ENCODE measurements at places on chromosomes 5 and 9.

DNA sequence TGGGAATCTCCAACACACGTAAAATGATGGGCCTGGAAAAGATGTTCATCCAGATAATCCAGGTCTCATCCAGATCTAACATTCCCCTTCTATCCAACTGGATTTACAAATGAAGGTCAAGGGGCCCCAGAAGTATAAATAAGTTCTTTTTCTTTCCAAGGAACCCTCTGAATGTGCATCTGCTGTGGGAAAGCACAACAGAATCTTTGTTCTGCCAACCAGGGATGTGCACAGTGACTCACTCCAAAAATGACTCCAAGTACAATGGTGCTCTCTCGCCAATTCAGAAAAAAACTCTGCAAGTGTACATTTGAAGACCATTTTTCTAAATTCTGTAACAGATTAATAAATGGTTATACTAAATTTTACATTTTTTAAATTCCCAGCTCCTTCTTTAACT is 12.4 kb downstream of the RAPGEF6 start:
- no peak for DNase-seq

GRCh38 chr9:111876179-111876578 is 20.4 kb upstream of the UGCG start:
- DNase-seq, result no peak

GRCh38 chr5:1009359-1010180 is 968 bp downstream of the NKD2 start:
- no peak for DNase-seq

GRCh38 chr5:103474677-103475076 is 87.9 kb downstream of the NUDT12 start:
- DNase-seq, result no peak

GRCh38 chr5:35877655-35878054 is 21.0 kb downstream of the IL7R start:
- no peak for DNase-seq

DNA sequence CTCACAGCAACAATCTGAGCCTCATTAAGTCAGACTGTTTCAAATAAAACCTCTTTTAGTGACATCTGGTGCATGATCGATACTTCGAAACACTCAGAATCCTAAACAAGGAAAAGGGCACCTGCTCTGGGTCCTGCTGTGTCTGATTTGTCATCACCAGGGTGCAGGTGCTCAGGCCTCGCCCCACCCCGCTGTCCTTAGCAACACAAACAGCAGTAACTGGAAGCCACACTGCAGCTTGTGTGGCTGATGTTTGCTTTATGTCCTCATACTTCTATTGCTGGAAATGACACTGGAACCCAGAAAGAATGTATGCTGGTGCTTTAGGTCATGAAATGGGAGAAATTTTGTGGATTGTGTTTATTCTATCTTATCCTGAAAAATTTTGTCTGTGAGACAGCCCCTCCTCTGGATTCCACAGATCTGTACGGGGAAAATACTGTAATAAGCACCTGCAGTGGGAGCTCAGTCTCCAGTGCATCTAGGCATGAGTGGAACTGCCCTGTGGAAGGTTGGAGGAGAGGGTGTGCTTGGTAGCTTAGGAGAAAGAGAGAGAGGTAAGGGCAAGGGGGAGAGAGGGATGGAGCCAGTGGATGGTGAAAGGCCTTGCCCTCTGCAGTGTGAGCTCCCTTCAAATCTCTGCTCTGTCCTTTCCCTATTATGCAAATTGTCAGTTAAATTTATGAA is 284.2 kb downstream of the SMARCA2 start:
- DNase-seq, result peak; percentile 94

- DNase-seq, result no peak
These were observed 153.1 kb upstream of the OTULINL start for GRCh38 chr5:14428302-14429081.

DNA sequence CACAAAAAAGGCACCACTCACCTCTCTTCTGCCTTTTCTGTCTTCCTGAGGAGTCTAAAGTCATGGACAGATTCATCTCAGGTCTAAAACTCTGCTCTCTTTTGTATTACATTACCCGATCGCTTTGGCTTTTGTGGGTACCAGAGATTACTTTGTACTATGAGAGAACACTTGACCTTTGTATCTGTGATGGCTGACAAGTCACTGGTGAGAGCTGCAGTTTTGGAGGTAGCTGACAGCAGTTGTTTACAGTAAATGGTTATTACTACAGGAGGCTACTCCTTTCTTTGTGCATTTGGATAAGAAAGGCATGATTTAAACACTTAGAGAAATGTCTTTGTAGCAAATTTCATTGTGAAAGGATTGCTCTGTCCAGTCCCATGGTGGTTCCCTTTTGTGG is 307.3 kb downstream of the FBXL17 start:
- DNase-seq, result no peak

DNA sequence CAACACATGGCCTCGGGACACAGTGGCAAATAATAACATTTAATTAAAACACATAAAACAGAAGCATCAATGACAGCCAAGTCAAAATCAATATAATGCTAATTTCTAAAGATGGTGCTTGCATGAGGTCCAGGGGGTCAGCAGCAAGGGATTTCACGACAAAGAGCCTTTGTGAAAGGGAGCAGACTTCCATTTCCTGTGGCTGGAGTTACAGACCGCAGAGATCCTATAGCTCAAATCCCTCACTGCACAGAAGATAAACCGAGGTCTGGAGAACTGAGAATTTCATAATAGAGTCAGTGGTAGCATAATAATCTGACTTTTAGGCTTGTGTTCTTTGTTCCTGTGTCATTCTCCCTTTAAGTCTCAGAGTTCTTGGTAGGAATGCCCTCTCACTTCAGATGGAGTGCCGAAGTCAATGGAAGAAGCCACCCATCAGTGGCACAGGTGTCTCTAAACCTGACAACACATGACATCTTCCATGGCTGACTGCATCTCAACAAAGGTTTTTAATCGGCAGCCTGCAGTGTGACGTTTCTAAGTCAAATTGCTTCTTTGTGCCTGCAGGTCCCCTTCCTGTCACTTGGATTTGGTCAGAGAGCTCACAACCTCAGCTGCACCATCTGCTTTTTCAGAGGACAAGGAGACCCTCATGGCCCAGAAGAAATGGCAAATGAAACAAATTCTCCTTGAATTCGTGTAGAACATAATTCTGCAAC is 67.4 kb downstream of the CARTPT start:
- peak; percentile 32 for DNase-seq

DNA sequence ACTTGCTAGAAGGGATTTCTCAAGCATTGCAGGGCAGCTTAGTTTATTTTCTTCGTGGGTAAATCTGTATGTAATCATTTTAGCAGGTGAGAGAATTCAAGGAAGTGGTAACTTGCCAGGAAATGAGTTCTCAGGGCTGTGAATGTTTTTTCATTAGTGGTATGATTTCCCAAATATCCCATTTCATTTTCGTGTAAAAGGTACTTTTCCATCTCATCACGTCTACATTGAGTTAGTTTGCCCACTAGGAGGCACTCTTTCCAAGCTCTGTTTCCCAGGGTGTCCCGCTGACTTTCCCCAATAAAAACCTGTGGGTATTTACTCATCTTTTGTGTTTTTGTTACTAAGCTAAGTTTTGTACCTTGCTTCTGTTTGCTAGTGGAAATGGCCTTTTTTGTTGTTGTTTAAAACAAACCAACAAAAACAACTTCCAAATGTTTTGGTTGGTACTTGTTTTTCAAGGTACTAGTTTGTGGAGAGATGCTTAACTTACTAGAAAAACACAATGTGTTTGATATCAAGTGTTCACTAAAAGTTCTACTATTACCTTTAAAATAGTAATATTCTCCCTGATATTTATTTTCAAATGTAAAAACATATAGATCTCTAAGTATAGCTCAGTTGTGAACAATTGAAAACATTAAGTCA is 373.6 kb downstream of the ADGRV1 start:
- DNase-seq, result peak; percentile 6

DNA sequence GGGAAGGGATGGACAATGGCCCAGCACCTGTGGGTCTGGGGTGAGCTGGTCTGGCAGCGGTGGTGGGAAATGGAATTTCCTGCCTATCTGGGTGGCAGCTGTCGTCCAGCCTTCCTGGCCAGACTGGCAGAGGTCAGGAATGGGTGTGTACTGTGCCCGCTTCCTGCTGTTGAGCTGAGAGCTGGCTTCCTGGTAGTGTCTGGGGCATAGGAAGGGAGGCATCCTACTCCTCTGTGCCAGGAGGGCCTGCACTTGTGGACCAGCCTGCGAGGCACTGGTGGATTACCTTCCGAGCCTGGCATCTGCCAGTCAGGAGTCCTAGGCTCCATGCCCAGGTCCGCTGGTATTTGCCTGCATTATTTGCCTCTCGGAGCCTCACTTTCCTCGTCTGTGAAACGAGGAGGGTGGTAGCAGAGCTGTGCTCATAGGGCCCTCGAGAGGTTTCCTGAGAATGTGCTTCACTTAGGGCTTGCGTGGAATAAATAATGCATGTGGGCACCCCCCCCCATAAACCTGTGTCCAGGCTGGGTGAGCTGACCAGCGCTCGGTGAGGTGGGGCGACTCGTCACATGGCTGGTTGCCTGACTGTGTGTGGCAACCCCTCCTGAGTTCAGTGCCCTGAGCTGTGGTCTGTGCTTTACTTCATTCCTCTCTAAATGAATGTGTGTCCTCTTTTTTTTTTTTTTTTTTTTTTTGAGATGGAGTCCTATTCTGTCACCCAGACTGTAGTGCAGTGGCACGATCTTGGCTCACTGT is 47.7 kb downstream of the HMCN2 start:
- no peak for DNase-seq

DNA sequence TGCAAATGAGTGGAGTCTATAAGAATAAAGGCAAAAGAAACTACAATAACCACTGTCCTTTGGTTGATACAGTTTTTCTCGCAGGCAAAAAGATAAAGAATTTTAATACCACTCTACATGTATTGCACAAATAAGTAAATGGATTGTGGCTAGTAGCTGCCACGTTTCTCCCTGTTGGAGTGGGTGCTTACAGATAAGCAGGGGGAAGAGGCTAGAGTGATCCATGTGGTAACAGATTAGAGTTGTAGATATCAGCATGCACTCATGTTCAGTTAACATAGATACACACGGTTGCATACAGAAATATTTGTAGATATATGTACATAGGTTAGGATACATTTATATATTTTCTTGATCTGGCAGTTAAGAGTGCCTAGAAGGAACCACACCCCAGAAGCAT is 179.5 kb downstream of the ARHGEF28 start:
- DNase-seq, result no peak

GRCh38 chr9:15972760-15973159 is 419.9 kb downstream of the CCDC171 start:
- no peak for DNase-seq

GRCh38 chr9:114230068-114230467 is 74.7 kb downstream of the COL27A1 start:
- DNase-seq, result no peak
